ENCODE measurements at places on chromosomes 6 and 20.

DNA sequence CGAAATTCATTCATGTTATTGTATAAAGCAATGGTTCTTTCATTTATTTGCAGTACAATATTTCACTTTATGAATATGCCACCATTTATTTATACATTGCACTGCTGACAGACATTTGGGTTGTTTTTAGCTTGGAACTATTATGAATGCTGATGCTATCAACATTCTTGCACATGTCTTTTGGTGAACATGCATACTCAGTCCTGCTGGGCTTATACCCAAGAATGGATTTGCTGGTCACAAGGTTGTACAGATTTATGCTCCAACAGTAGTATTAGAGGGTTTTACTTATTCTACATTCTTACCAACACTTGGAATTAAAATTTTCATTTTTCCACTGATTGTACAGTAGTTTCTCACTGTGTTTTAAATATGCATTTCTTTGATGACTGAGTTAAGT is 126.2 kb downstream of the PTPRK start:
- no peak for DNase-seq

DNA sequence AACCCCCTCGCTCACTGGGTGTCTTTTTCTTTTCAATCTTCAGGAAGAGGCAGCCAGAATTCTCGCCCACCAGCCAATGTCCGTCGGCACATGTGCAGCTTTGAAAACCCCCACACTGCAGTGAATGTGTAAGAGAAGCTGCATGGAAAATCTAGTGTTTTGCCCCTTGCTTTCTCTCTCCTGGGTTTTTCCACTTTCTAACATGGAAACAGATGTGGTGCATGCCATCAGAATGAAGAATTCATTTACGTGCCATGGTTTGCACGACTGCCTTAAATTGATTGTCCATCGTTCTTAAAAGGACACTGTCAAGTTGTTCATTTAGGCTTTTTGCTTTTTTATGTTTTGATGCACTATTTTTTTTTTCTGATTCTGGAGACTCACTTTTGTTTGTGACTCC is 117.1 kb upstream of the RAB32 start:
- DNase-seq, result no peak

DNA sequence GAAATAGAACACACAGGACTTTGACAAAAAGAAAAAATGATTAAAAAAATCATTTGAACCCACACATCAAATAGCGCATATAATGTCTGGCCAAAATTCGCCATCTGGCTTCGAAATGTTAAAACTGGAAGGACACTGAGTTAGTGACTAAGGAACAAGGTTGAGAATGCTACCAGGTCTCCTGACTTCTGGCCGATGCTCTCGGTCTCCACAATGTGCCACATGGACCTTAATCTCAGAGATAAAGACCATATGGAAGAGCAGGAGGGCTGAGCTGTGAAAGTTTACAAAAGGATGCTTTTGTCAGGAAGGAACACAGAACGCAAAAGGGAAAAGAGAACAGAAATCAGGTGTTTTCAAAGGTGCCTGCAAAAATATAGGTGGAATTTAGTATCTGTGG is 54.7 kb downstream of the FAXC start:
- DNase-seq, result no peak

- DNase-seq, result peak; percentile 68
Measured at GRCh38 chr6:112468359-112468758, 121.2 kb downstream of the RFPL4B start.

DNA sequence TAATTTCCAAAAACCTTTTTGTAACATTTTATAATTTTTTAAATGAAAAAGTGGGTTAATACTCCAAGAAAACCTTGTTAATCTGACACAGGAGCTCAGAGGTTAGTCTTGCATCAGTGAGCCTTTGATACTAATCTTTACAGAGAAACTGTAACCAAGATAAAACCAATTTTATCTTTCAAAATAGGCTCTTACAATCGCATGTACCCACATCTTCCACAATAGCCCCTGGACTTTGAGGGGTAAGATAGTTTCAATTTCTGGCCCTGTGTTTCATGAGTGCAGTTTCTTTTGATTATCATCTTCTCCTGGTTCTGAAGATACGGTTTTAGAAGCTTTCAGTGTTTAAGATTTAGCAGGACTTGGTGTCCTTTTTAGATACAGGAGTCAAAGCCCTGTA is 34.5 kb upstream of the MAS1L start:
- DNase-seq, result no peak

DNA sequence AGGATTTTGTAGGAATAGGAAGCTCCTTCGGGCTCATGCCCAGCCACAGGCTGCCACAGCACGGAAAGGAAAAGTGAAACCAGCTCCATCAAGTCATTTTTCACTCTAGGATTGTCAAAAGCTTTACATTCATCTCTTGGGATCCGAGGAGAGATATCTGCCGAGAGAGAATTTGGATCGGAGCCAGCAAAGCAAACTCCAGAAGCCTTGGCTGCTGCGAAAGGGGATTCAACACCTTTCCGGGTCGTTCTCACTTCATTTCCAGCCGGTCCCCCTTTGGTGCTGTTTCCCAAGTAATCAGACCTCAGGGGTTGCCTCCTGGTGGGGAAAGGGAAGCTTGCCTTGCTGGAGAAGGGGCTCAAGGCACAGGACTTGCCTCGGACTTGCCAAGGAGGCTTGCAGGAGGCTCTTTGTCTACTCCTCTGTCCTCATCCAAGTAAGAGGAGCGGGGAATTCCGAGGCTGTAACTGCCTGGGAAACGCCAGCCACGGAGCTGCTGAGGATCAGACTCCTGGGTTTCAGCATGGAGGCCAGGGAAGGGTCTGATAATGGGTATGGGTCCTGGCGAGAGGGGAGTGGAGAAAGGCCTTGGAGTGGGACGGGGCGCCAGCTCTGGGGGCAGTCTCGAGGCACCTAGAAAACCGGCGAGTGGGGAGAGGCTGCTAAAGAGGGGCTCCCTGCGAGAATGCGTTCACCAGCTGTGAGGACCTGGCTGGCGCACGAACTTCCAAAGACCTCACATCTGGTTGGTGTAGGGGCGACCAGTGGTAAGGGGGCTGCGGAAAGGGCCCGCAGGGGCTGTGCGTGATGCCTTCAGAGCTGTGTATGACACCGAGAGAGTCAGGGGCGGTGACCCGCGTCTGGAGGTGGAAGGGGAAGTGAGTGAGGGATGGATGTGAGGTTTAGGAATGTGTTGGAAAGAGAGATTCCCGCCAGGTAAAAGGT is 702 bp downstream of the ETV7 start:
- DNase-seq, result no peak

DNA sequence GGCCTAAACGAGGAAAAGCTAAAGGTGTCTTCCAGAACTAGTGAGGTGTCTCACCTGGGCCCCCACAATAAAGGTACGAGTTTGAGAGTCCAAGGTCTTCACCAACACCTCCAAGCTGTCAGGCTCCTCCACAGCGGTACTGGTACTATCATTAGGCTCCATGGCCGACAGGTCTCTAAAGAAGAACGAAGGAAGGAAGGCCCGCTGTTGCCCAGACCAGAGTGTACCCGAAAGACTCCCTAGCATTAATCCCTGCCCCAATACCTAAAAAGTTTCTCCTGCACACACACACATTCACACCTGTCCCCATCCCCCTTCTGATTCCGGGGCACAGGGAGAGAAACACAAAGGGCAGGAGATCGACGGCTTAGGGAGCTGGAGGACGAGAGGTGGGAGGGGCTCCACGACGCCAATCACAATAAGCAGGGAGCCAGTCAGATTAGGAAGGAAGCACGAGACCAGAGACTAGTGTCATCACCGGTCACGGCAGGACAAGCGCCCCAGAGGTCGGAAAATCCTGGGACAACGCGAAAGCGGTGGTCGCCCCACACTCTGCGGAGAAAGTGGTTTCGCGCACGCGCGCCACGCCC is 764 bp downstream of the BAG6 start:
- no peak for DNase-seq

- no peak for DNase-seq
Measured at GRCh38 chr6:135002229-135002844, 52.3 kb downstream of the HBS1L start.

GRCh38 chr20:23823621-23824324 is 2.8 kb downstream of the CST2 start:
- no peak for DNase-seq

- no peak for DNase-seq
Measured at GRCh38 chr6:143332153-143332845, 118.2 kb downstream of the ADAT2 start.

- DNase-seq, result no peak
Measured at GRCh38 chr20:40173872-40174271, 515.2 kb downstream of the MAFB start.

DNA sequence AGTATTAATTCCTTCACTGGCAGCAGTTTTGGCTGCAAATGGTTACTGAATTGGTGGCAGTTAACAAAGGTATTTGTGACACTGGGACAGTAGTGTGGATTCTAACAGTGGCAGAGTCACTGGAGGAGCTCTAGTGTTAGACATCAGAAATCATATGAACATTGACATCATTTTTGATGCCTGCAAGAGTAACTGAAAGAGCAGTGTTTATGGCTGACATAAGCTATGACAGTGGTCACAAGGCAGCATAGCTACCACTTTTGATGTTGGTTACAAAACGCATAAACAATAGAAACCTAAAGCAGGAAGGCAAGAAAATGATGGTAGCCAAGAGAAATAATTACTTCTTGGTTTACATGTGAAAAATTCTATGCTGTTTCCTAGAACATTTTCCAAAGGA is 326.7 kb upstream of the MAN1A1 start:
- no peak for DNase-seq

All from HS-5 (cell line).